Gastrocnemius medialis (tissue), 4 donors: ENCODE measurements at places on chromosomes 11 and 22. TPM values are rescaled to one million over a fixed set of nuclear protein-coding genes. Genes with fewer than 3 reads are reported as not detected.

DNA sequence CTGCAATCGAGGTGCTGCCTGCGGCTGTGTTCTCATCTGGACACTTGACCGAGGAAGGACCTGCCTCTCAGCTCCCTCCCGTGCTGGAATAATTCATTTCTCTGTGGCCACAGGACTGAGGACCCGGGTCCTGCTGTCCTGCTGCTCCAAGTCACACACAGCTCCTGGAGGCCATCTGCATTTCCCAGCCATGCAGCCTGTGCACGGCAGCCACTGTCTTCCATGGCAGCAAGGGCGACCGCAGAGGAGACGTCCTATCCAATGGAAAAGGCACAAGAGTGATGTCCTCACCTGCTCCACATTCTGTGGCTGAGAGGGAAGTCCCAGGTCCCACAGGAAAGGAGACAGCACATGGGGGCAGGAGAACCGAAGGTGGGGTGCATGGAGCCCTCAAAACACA is 495.8 kb downstream of the BRD1 start:
- DNase-seq: no peak

DNA sequence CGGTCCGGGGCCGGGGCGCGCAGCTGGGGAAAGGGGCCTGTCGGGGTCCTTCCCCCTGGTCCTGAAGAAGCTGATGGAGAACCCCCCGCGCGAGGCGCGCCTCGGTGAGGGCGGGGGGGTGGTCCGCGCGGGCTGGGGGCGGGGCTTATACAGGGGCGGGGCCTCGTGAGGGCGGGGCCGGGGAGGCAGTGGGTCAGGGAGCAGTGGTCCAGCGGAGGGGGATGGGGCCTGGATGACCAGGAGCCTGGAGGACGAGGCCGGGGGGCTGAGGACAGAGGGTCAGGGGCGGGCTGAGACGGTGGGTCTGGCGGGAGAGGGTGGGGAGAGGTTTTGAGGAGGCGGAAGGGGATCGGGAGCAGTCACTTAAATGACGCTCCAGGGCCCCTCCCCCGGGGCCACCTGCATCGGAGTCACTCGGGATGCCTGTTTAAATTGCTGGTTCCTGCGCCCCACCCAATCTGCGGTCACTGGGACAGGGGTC is 396 bp downstream of the TEF start:
- DNase-seq: peak; percentile 47

GRCh38 chr11:134471087-134471715 is 59.2 kb upstream of the B3GAT1 start:
- no peak for DNase-seq

DNA sequence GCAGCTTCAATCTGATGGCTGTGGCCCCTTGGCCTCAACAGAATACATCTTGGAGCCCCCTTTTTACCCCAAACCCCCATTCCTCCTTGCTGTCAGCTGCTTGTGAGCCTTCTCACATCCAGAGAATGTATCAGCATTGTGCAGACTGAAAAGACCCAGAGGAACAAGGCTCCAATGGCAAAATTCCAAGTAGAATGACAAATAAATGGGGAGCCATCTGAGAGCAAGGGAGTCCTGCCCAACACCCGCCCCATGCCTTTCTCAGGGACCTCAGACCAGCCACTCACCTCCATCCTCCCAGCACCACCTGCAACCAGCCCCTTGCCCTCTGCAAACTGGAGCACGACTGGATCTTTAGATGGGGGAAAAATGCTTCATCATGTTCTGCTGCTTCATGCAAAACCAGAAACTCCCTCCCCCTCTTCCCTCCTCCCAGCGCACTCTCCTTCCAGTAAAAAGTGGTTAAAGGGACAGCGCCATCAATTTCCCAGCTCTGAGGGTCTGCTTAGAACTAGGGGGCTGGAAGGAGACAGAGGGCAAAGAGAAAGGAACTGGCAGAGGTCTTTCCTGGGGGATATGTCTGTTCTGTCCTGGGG is 2.2 kb upstream of the NEFH start:
- no peak for DNase-seq

DNA sequence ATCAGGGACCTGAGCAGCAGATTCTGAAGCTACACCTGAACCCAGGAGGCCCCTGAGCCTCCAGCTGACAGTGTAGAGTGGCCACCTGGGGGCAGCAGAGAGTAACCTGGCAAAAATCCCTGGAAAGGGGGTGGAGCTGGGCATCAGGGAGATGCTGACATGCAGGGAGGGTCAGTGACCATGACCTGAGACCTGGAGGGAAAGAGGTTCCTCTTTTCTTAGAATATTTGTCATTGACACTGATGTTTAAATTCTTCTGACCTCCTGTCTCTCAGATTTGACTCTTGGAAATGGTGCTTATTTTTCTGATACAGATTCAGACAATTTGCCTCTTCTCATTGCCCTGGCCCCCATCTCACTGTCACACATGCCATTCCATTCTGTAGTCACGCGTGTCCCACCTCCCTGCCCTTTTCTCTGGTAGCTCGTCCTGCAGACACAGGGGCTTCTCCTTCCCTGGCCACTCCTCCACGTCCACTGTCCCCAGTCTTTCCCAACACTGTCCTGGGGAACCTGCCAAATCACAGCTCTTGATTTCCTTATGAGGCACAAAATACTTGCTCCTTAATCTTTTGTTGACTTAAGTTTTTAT is 117.2 kb upstream of the IGLL5 start:
- DNase-seq: no peak

- no peak for DNase-seq
Measured at GRCh38 chr11:17932472-17932871, 80.4 kb downstream of the SERGEF start.

DNA sequence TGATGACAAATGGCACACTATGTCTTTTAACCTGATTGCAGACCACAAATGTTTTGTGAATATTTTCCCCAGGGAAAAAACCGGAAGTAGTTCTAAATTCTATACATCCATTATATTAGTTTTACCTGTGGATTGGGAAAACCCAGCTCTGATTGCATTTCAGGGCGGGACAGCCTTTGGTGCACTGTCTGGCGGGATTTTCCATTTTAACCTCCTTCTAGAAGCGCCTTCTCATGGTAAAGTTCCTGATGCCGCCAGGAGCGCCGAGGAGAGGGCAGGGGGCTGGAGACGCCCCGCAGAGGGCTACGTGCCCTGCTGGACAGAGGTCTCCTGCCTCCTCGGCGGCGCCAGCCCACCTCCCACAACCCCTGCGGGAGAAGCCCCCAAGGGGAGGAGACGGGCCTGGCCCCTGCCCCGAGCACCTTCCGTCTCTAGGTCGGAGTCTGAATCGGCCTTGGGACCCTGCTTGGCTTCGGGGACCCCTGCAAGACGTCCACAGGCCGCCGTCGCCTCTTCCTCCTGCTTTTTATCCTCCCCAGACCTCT is 1.2 kb upstream of the P2RX6 start:
- DNase-seq: no peak

- DNase-seq: no peak
Measured at GRCh38 chr11:109747839-109748238, 325.8 kb downstream of the C11orf87 start.

GRCh38 chr11:123681030-123681429 is 26.6 kb upstream of the SCN3B start:
- no peak for DNase-seq

- no peak for DNase-seq
Measured at GRCh38 chr11:71200172-71200716, 52.1 kb downstream of the SHANK2 start.

DNA sequence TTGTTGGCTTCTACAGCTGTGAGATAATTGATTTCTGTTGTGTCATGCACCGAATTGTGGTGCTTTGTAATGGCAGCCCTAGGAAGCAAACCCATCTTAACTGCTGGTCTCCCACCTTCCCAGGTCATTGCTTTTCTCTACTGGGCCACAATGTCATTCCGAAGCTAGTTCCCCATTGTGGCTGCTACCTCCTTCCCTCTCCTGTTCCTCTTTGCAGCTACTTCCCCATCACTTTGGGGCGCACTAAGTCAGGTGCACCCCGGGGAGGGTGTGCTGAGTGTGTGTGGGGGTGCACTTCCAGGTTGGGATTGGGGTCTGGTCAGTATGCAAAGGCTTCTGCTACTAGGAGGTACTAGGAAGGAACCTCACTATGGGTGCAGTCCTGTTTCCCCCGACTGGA is 109.3 kb downstream of the ST3GAL4 start:
- DNase-seq: no peak

DNA sequence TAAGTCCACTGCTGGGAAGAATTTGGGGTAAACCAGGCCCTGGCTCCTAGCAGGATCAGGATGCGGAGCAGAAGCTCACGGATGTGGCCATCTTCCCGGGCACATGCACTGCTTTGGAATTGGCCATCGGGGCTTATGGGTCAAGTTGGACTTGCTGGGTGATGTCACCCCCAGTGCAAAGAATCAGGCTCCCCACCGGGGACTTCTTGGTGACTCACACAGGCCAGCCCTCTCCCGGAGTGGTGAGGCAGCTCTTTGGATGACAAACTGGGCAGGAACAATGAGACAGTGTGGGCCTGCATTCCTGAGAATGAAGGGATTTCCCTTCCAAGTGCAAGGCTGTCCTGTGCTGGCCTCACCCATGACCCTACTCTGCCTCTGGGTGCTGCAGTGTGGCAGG is 128.8 kb upstream of the ANO1 start:
- no peak for DNase-seq

GRCh38 chr11:130650456-130651030 is 202.1 kb downstream of the ADAMTS15 start:
- DNase-seq: no peak

TAF1D gene
- total RNA-seq: 85.5 TPM

SESN3 gene
- 6.0 TPM for total RNA-seq

GRM5 gene
- total RNA-seq: not detected

INPP5J gene
- total RNA-seq: 0.15 TPM

TYR gene
- total RNA-seq: not detected
